ENCODE measurements at places on chromosomes 5 and 9.

- DNase-seq, result no peak
These were observed 1.4 kb downstream of the DOK3 start for GRCh38 chr5:177508221-177508611.

GRCh38 chr9:278651-279050 lies 64.0 kb downstream of the DOCK8 start:
- DNase-seq, result no peak

DNA sequence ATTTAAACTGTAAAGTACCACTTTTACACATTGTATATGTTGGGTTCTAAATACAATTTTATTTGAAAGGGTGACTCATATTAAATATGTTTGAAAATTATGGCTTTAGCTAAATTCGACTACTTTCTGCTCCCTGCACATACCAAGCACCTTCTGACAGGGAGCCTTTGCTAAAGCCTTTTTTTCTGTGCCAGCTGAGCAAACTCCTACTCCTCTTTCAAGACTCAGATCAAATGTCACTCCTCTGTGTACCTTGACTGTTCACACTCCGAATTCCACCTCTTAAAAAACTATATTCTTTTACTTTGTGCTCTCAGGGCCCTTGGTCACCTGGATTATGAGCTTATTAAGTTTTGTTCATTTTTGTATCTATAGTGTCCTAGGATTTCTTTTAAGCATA lies 6.5 kb upstream of the OXCT1 start:
- no peak for DNase-seq

DNA sequence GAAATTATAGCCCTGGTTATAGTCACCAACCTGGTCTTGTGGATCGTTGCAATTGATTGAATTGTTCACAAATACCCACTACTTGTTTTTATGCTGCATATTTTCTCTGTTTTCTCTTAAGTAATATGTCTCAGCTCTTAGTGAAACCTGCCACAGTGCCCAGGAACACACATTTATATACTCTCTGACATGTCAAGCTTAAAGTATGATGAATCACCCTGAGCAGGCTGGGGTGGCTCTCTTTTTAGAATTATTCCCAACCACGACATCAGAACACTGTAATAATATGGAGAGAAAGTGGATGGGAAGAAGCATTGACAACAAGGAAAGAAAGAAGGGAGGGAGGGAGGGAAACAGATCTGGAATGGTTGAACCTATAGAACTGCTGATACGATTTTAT lies 72.8 kb upstream of the ZNF608 start:
- DNase-seq, result no peak

DNA sequence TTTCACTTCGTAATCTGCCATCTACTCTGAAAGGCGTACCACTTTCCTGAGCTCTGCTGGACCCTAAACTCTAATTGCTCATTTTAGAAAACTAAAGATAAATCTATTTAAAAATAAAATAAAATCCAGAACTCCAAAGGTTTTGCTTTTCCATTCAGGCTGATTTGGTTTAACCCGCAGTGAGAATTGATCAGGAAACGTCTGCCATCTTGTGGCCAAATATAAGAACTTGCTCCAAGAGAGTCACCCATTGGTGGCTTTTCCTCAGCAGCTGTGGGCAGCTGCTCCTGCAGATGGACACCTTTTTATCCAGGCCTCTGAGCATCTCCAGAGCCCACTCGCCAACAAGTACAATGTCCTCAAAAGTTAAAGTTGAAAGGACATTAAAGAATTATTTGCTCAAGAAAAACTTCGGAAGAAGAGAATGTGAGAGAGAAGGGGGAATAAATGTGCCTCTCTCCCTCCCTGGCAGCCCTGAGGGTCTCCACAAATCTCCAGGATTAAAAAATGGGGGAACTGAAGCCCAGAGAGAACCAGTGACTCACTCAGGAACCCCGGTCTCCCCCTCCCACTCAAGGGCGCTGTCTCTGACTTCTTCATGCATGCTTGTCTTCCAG lies 4.1 kb downstream of the SAXO1 start:
- DNase-seq, result peak; percentile 68

DNA sequence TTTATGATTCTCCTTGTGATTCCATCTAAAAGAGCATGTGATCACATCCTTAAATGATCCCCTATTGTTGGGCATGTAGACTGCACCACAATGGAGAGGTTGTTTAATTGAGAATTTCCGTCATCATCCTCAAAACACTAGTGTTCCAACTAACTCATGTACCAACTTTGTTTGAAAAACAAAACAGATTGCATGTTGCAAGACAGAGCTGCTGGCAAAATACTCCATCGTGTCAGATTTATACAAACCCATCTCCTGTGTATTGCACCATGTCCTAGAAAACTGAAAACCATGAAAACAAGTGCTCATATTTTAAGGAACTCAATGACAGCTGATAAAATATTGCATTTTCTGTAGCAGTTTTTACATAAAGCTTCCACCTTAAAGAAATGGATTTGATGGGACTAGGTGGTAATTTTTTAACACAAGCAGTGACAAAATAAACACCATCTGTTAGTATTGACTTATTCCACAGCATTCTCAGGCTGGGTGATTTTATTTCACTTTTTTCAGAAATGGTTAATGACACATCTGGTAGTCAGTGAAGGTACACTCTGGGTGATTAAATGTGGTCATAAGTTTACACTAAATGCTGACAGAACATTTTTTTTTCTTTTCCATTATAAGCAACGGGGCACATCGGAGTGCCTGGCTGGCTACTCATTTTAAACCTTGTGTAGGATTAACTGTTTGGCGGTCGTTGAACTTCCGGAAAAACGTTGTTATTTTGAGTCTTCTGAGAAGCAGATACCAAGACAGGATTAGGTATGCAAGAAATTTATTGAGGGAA lies 602.9 kb upstream of the WWC1 start:
- DNase-seq, result no peak

DNA sequence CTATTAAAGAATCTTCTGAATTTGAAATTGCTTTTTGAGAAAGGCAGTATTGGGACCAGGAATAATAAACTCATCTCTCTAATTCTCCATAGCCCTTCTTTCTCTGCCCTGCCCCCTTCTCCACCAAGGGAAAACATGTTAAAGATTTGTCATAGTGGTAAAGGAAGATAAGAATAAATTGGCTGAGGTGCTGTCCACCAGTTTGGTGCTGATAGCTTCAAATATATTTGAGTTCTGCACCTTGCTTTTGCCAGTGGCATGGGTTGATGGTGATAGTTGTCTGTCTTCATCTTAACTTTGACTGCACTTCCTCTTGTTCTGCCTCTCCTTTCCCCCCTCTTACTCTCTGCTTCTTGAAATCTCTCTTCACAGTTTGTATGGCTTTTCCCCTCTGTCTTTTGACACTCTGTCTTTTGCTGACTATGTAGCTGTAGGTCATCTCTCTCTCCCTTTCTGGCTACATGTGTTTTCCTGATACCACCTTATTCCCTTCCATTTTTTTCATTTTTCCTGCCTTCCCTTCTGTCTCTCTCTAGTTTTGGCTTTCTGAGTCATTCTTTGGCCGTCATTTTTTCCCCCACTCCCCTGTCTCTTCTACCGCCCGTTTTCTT lies 56.6 kb downstream of the NDUFS4 start:
- DNase-seq, result no peak

GRCh38 chr9:130973686-130974281 lies 34.7 kb upstream of the FIBCD1 start:
- DNase-seq, result no peak

GRCh38 chr5:137636830-137637714 lies 98.8 kb downstream of the KLHL3 start:
- no peak for DNase-seq

GRCh38 chr9:95004411-95005277 lies 278.1 kb downstream of the AOPEP start:
- DNase-seq, result peak; percentile 57

DNA sequence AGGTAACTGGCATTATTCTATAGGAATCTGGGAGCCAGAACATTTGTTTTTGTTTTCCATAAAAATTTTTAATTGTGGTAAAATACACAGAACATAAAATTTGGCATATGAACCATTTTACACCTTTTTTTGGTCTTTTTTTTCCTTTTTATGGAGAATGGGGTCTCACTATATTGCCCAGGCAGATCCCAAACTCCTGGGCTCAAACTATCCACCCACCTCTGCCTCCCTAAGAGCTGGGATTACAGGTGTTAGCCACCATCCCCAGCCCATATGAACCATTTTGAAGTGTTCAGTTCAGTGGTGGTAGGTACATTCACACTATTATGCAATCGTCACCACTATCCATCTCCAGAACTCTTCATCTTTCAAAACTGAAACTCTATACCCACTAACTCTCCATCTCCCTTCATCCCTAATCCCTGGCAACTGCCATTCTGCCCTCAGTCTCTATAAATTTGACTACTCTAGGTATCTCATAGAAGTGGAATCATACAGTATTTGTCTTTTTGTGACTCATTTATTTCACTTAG lies 13.4 kb downstream of the ZMAT2 start:
- no peak for DNase-seq

DNA sequence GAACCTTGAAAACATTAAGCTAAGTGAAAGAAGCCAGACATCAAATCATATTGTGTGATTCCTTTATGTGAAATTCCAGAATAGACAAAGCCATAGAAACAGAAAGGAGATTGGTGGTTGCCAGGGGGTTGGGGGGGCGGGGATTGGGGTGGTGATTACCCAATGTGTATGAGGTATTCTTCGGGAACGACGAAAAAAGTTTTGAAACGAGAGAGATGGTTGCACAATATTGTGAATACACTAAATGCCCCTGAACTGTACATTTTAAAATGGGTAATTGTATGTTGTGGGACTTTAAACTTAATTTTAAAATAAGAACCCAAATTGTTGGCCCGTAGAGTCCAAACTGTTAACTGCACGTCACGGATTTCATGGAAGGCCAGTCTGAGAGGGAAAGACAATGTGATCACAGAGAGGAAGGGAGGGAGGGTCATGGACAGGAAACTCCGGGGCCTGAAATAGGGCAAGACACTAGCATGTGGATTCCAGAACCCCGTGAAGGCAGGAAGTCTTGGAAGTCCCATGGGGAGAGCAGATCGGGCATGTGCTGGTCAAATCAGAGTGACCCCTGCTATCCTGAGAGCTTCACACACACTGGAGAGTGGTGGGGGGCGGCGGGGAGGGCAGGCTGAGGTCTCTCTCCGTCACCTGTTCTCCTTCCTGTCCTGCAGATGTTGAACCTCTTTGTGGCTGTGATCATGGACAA lies 218.4 kb downstream of the CACNA1B start:
- DNase-seq, result no peak

DNA sequence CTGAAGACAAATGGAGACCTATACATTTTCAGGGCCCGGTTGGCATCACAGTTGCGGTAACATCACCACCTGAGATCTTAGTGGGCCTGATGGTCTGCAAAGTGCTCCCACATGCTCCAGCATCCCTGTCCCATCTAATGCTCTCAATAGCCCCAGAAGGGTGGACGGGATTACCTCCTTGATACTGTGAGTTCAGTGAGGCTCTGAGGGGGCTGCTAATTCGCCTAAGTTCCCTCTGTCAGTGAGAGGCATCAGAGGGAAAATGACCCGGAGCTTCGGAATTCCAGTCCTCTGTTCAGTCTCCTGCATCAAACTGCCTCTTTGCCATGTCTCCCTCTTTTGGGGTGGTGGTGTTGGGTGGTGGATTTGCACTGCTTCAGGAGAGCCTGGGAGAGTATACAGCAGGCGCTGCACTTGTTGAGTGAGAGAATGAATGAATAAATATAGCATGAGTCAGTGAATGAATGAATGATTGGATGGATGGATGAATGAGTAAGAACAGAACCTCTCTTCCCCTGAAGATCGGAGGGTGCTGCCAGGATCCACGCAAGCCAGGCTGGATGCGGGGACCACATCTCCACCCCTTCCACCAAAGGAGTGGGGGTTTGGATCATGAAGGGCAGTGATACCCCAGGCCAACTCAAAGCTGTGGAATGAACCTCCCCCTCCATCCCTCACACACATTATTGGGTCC lies 141.0 kb downstream of the GABBR2 start:
- DNase-seq, result no peak

GRCh38 chr5:110414360-110414759 lies 312.1 kb downstream of the TMEM232 start:
- no peak for DNase-seq

- no peak for DNase-seq
These were observed 93.3 kb upstream of the ZNF366 start for GRCh38 chr5:72600391-72600981.

GRCh38 chr5:176996780-176997179 lies 9.8 kb downstream of the UIMC1 start:
- no peak for DNase-seq

GRCh38 chr9:133506653-133507038 lies 18.1 kb downstream of the MYMK start:
- no peak for DNase-seq

- DNase-seq, result no peak
These were observed 4.1 kb upstream of the CXXC5 start for GRCh38 chr5:139644001-139644456.

DNA sequence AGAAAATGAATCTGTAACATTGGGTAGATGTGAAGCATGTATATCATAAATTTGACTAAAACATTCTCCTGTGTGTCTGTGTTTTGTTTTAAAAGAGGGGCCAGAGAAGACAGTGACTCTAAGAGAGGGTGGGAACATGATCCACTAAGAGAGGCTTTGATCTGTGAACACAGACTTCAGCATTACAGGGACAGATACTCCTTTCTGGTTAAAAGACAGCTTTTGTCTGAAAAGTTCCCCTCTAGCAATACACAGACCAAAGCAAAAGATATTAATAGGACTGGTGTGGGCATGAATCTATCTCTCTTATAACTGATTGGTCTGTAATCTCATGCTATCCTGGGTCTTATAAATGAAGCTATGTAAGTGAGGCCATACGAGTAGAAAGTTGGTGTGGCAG lies 150.9 kb downstream of the NUDT12 start:
- no peak for DNase-seq

DNA sequence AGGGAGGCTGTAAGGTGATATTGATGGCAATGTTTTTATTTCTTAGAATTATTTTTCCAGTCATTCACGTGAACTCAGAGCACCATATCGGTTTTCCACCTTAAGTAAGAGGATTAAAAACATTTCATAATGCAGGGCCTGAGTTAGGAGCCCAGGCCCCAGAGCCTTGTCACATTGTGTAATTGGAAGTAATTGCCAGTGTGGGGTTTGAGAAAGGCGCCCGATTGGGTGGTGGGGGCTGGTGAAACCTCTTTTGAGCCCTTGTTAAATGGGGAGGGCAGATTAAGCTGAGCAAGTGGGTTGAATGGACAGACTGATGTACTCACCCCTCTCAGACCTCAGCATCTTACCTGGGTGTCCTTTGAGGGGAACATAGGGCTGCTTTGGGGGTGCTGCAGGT lies 116.7 kb upstream of the PITX1 start:
- DNase-seq, result no peak

DNA sequence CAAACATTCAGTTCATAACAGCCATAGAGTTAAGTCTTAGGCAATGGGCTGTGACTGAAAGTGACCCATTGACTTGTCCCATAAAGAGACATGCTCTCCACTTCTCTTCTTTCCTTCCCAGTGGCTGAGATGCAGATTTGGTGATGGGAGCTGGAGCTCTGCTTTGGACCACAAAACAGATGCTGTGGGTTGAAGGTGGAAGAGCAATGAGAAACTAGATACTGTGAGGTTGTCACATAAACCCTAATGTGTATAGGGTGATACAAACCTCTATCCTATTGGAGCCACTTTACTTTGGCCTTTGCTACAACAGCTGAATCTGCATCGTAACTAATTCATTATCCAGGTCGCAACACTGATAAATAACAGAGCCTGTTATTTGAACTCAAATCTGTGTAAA lies 192.0 kb downstream of the TTC39B start:
- DNase-seq, result no peak

Measured in GM19239 (cell line).